ENCODE measurements at places on chromosomes 7 and 10.
A peak's percentile ranks its signal among the peaks of the same experiment; 100 is the strongest.

GRCh38 chr10:101120884-101121653 lies 10.0 kb upstream of the TLX1 start:
- peak; percentile 60 for DNase-seq
- no peaks in the 10 kb centered on the region for H3K36me3 ChIP-seq
- peak overlapping the region; percentile 81 for H3K4me3 ChIP-seq
- peaks cover 67% of the 10 kb centered on the region for H3K27me3 ChIP-seq

GRCh38 chr7:15751191-15751701 lies 64.8 kb upstream of the MEOX2 start:
- no peak overlapping the region for H3K4me3 ChIP-seq
- H3K27me3 ChIP-seq = no peaks in the 10 kb centered on the region
- no peaks in the 10 kb centered on the region for H3K4me1 ChIP-seq
- DNase-seq = no peak
- no peaks in the 10 kb centered on the region for H3K36me3 ChIP-seq
- H3K27ac ChIP-seq = no peak overlapping the region

DNA sequence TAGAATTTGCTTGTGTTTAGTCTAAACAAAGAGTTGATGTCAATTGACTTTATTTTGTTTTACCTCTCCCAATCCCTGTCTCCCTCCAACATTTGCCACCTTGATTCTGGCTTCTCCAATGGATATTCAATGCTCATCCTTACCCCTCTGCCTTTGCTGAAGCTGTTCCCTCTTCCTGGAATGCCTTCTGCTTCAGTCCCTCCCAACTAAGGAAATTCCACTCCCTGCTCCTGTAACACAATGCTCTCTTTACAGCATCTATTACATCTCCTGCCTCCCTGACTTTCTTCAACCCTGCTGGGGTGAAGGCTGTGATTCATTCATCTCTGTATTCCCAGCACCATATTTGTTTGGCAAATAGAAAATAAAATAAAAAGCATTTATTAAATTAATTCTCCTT lies 34.5 kb upstream of the TAC1 start:
- H3K36me3 ChIP-seq = no peaks in the 10 kb centered on the region
- H3K27ac ChIP-seq = no peak overlapping the region
- no peak overlapping the region for H3K4me3 ChIP-seq
- H3K4me1 ChIP-seq = no peaks in the 10 kb centered on the region

DNA sequence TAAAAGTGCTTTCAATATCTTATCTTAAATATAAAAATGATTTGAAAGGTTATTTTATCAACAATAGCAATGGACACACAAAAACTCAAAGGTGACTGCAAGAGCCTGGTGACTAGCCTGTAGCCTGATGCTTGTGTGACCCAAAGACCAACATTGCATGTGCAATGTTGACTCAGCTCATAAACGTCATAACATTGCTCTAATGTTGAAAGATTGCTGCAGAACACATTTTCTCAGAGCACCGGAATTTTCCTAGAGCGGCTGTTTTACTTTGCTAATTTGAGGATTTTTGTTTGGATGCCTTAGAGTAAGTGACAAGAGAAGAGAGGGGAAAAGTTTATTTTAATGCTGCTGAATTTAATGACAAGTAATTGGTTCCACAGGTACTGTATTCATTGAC lies 107.1 kb downstream of the RAB18 start:
- DNase-seq = no peak
- H3K36me3 ChIP-seq = no peaks in the 10 kb centered on the region
- H3K4me3 ChIP-seq = no peak overlapping the region

DNA sequence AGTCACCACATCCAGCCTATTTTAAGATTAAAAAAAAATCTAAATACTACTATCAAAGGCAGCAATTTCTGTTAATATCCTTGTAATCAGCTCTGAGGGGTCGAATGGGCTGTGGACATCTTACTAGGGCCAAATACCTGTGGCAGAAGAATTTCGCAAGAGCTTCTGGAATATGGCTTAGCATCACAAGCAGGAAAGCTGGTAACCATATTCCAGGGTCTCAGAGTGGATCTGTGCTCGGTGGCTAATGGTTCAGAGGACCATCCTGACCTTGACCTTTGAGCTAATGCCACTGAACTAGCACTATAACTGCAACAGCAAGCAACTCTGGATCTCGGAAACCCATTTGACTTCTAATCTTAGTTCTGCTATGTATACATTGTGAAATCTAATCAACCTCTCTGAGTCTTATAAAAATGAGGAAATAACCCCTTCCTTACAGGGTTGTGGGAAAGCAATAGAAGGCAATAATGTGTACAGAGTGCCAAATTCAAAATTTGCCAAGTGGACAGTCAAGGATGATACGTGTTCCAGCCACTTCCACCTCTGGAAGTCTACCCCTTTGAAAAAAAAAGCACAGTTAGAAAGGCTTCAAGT lies 65.5 kb downstream of the CYP26A1 start:
- H3K4me1 ChIP-seq = no peaks in the 10 kb centered on the region
- H3K4me3 ChIP-seq = no peak overlapping the region
- no peak overlapping the region for H3K27ac ChIP-seq
- peaks cover 18% of the 10 kb centered on the region for H3K27me3 ChIP-seq

- H3K36me3 ChIP-seq = no peaks in the 10 kb centered on the region
- no peak overlapping the region for H3K4me3 ChIP-seq
Observed at GRCh38 chr10:77357611-77358310, 279.8 kb downstream of the KCNMA1 start.

- no peak overlapping the region for H3K4me3 ChIP-seq
- no peak overlapping the region for H3K27ac ChIP-seq
- H3K27me3 ChIP-seq = peaks cover 36% of the 10 kb centered on the region
Observed at GRCh38 chr7:27112361-27112760, 9.9 kb upstream of the HOXA2 start.

DNA sequence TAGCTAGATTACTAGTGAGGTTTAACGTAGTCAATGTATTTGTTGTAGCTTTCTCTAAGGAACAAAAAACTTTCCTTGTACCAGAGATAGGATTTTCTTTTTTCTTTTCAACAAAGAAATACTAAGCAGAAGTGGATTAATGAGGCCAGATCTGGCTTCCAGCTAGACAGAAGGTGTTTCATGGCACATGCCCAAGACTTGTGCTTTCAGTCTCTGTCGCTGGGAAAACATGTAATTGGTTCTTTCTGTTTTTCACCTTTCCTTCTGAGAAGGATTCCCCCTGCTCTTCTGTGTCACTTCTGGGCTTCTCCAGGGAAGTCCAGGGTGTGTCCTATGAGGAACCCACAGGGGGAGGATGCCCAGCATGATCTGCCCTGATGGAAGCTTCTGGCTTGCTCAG lies 492.2 kb downstream of the CCSER2 start:
- no peaks in the 10 kb centered on the region for H3K36me3 ChIP-seq
- no peak overlapping the region for H3K27ac ChIP-seq
- H3K27me3 ChIP-seq = peaks cover 3% of the 10 kb centered on the region
- no peak overlapping the region for H3K4me3 ChIP-seq

- H3K27me3 ChIP-seq = peaks cover 4% of the 10 kb centered on the region
- no peaks in the 10 kb centered on the region for H3K36me3 ChIP-seq
- no peak overlapping the region for H3K27ac ChIP-seq
Observed at GRCh38 chr7:41832941-41833340, 130.1 kb upstream of the INHBA start.

GRCh38 chr10:10530313-10530712 lies 487.4 kb upstream of the CELF2 start:
- H3K36me3 ChIP-seq = no peaks in the 10 kb centered on the region
- no peaks in the 10 kb centered on the region for H3K4me1 ChIP-seq
- peaks cover 20% of the 10 kb centered on the region for H3K27me3 ChIP-seq
- DNase-seq = no peak
- no peak overlapping the region for H3K27ac ChIP-seq

GRCh38 chr7:41107938-41108448 lies 594.9 kb downstream of the INHBA start:
- DNase-seq = no peak
- H3K36me3 ChIP-seq = no peaks in the 10 kb centered on the region
- no peaks in the 10 kb centered on the region for H3K27me3 ChIP-seq
- no peak overlapping the region for H3K4me3 ChIP-seq
- no peaks in the 10 kb centered on the region for H3K4me1 ChIP-seq
- no peak overlapping the region for H3K27ac ChIP-seq

- no peak overlapping the region for H3K27ac ChIP-seq
- H3K27me3 ChIP-seq = no peaks in the 10 kb centered on the region
- DNase-seq = no peak
- no peaks in the 10 kb centered on the region for H3K36me3 ChIP-seq
Observed at GRCh38 chr10:78931321-78932053, 137.3 kb upstream of the ZMIZ1 start.

- H3K4me3 ChIP-seq = no peak overlapping the region
- DNase-seq = no peak
- H3K27ac ChIP-seq = no peak overlapping the region
- H3K27me3 ChIP-seq = peaks cover 60% of the 10 kb centered on the region
Observed at GRCh38 chr10:120984221-120984620, 133.1 kb downstream of the WDR11 start.

All from activated T-cell treated with anti-CD3 and anti-CD28 coated beads, Interleukin-2, amount 50 U/mL, for 24 hours (primary cell).